ENCODE measurements at places on chromosomes 3 and 15. TPM values are rescaled to one million over a fixed set of nuclear protein-coding genes. Genes with fewer than 3 reads are reported as not detected.

Gene PRSS50
- 0.19 TPM for total RNA-seq

Gene TRIM71
- not detected for total RNA-seq

Gene DNAJC17
- total RNA-seq = 24.0 TPM

Gene COL6A5
- 0.15 TPM for total RNA-seq

Gene CDCP1
- 95.4 TPM for total RNA-seq

Gene ADPRH
- total RNA-seq = 0.66 TPM

Gene DHX30
- 63.5 TPM for total RNA-seq
